NCI-H1048 (cell line): ENCODE measurements at places on chromosomes 11 and 22.

DNA sequence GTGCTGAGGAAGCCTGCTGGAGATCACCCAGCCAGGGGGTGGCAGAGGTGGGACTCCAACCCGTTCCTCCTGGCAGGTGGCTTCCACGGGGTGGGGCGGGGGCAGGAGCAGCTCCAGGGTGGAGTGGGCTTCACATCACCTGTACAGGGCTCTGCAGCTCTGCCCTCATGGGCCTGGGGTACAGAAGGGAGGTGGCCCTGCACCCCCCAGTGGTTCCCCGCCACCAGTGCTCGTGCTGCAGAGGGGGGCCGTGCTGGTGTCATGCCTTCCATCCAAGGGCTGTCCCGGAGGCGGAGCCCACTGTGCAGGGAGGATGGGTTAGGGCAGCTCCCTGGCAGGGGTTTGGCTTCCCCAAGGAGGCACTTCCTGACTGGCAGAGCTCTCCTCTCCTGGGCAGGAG, 76.4 kb upstream of the SHISAL1 start:
- DNase-seq = no peak

DNA sequence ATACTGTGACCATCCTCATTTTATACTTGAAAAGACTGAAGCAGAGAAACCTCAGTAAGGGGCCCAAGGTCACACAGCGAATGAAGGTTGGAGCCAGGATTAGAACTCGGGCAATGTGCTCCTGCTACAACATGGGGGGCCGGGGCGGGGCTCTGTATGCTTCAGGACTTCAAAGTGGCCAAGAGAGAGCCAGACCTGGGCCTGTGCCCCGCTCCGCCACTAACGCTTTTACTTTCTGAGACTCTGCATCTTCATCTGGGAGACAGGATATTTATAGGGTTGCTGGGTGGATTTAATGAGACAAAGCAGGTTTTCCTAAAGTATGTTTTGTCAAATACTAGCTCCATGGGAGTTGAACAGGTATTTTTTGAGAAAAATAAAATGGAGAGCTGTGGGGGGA, 33.9 kb upstream of the LYVE1 start:
- DNase-seq = no peak

- DNase-seq = no peak
Observed at GRCh38 chr11:60869451-60869825, 2.1 kb downstream of the ZP1 start.

DNA sequence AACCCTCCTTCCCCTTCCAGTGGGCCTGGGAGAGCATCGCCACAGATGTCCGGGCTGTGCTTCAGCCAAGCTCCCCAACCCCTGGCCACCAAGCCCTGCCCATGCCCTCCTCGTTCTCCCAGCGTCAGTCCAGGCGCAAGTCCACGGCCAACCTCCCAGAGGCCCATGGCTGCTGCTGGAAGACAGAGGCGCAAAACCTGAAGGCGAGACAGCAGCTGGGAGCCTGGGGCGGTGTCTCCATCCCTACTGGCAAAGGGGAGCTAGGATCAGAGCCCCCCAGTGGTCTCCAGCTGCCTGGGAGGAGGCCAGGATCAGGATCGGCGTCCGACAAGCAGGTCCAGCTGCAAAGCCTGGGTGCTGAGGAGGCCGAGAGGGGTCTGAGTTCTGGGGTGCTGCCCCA, 1.9 kb downstream of the TSGA10IP start:
- DNase-seq = no peak

DNA sequence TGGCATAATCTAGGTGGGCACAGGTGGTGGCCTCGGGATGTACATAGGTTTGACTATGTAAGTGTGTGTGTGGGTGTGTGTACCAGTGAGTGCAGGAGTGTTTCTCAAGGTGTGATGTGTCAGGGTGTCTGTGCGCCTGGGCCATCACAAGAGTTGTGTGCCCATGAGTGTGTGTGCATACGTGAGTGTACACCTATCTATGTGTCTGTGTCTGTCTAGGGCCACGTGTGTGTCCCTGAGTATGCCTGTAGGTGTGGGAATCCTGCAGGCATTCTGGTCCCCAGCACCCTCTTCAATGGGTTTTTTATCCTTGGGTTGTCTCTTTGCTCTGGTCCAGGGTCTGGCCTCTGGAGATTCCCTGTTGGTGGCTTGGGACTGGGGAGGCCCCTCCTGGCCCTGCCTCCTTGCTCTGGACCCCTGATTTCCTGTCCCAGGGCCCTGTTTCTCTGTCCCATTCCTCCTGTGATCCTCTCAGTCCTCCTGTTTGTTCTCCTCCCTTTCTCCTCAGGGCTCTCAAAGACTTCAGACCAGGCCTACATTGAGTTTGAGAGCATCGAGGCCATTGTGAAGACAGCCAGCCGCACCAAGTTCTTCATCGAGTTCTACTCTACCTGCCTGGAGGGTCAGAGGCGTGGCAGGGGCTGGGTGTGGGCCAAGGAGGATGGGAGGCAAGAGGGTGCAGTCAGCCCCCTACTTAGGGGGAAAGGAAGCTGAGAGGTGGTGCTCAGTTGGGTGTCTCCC, 9.4 kb downstream of the INPPL1 start:
- no peak for DNase-seq

DNA sequence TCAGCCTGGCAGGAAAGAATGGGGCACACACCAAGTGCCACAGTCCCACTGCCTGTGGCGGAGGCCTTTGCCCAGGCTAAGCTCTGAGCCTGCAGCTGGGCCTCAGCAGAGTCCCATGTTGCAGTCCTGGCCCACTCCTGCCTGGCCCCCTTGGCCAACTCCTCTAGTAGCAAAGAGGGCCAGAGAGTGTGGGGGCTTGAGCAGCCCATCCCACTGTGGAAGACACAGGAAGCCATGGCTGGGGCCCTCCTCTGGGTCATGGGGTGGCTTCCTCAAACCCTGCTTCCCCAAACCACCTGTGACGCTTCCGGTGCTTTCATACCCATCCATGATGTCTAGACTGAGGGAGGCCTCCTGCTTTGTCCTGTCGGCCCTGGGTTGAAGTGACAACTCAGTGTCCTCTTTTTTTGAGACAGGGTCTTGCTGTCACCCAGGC, 5.8 kb downstream of the RPS19BP1 start:
- no peak for DNase-seq

DNA sequence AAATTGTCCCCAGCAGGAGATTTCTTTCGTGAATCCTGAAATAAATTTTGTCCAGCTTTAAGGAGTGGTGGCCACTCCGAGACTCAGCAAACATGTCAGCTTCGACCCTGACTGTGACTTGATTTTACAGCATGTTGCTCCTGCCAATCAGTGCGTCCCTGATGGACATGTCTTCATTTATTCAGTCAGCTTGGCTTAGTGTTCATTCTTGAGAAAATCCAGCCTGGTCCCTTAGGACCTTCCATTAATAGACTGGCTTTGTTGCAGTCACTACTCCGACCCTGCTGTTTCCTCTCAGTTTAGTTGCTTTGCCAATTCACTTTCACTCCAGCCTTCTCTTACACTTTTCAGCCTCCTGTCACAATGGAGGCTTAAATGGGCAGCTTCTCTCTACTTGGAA, 30.5 kb downstream of the TMPRSS5 start:
- no peak for DNase-seq

DNA sequence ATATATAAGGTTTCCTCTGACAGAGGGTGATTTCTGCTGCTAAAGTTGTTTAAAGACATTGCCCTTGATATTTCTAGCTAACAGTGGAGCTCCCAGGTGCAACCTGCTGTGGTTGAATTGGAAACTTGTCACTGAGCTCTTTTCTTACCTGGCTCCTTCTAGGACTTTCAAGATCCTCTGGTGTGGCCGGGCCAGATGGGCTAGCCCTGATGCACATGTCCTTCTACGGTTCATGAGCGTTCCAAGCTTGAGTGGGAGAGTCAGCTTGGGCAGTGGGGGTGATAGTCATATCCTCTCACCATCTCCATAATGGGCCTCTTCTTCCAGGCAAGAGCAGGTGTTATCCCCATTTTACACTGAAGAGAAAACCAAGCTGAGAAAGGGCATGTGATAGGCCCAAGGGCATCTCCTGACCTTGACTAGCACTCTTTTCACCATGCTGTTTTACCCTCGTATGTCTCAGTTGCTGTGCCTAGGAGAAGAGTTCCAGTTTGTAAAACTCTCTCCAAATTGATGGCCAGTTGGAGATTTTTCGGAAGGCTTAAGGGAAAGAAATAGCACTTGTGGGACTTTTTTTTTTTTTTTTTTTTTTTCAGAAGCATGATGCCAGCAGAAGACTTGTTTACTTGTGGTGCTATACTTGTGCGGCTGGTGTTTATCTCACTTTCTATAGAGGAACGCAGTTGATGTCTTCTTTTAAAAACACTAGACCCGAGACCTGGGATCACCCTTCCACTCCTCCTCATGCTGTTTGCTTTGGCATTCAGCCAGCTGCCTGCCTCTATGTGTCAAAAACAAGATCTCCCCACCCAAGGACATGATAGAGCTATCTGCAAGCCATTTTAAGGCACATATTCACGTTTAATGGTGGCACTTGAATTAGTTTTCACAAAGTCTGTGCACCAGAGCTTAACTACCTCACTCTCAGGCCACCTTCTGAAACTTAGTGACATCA, 32.6 kb downstream of the TEAD1 start:
- DNase-seq = no peak
